ENCODE measurements at places on chromosomes 7 and 10.
A peak's percentile ranks its signal among the peaks of the same experiment; 100 is the strongest.

DNA sequence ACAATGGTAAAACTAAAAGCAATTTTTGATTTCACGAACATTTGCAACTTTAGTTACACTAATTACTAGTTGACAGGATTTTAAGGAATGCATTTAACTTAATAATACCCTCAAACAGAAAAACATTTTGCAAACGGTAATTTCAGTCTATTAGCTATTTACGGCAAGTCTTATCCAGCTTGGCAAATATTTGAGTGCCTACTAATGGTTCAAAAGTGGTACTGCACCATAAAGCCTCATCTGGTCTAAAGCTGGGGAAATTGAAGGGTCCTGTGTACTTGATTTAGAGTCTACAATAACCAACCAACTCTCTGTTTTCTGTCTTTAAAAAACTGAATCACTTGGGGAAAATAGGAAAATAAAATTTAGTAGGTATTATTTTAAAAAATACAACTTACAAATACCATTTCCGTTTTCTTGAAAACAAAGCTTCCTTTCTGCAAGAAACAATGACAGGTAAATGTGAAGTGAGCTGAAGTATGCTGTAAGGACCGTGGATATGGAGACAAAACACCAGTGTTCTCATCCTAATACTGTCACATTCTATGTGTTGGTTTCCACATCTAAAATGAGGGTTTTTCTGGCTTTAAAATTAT is 142.3 kb downstream of the VPS50 start:
- DNase-seq = no peak

- DNase-seq = no peak
Measured at GRCh38 chr10:27893358-27893954, 105.4 kb downstream of the ODAD2 start.

DNA sequence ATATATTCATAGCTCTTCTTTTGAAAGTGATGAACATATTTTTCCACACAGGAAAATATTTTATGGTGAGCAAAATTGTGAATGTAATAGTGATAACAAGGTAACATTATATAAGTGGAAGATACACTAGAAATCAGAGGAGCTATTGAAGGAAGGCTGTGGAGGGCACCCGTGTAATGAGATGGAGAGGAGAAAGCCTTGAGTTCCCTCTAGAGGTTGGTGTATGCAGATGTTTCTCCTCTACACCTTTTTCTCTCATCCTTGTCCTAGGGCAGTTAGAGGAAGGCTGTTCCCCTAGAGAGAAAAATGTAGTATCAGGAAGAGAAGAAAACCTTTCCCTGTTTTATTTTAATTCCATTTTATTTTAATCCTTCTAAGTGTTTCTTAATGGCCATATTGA is 54.6 kb upstream of the NRG3 start:
- no peak for DNase-seq

GRCh38 chr7:70505886-70506285 is 626.1 kb upstream of the GALNT17 start:
- no peak for DNase-seq

GRCh38 chr7:38186593-38187314 is 8.7 kb downstream of the STARD3NL start:
- DNase-seq = no peak

DNA sequence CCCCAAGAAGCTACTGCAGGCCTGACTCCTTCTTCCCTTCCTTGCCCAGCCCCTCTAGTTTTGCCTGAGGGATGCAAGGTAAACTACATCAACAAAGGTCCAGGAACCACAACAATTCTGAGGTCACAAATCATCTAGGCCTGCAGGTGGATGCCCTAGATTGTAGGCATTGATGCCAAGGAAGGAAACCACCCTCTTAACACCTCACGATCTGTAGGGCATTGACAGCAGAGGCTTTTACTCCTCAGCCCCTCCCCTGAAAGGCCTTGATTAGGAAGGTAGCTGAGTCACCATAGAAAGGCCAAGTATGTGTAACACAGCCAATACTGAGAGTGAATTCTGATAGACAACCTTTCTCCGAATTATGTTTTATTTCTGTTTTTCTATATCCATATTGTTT is 46.7 kb upstream of the FAM3C start:
- DNase-seq = no peak

- no peak for DNase-seq
Measured at GRCh38 chr10:117262291-117262902, 21.5 kb downstream of the SLC18A2 start.

DNA sequence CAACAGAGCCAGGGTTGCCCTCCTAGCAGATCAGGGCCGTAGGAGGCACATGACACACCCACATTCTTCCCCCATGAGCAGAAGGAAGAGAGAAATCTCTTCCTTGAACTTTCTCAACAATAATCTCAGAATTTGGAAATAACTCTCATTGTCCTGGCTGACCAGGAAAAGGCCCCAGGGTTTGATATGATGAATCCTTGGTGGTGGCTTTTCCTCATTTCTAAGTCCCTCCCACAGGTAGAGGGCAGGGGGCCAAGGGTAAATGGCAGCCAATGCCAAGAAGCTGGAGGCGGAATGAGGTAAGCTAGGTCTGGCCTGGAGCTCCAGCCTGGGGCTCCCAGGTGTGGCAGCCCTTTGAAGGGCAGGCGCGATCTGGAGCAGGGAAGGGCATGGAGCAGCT is 67.8 kb downstream of the GRB10 start:
- DNase-seq = no peak

DNA sequence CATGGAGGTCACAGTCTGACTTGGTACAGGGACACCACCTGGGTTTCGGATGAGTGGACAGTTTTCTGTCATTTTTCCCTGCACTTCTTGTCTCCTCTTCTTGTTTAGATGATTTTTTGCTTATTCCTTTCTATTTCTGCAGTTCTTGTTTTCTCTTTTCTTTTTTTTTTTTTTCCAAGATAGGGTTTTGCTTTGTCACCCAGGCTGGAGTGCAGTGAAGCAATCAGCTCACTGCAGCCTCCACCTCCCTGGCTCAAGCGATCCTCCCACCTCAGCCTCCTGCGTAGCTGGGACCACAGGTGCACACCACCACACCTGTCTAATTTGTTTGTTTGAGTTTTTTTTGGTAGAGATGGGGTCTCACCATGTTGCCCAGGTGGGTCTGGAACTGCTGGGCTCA is 49.7 kb upstream of the RASGEF1A start:
- DNase-seq = no peak

- DNase-seq = no peak
Measured at GRCh38 chr10:64091897-64092296, 570.7 kb downstream of the REEP3 start.

DNA sequence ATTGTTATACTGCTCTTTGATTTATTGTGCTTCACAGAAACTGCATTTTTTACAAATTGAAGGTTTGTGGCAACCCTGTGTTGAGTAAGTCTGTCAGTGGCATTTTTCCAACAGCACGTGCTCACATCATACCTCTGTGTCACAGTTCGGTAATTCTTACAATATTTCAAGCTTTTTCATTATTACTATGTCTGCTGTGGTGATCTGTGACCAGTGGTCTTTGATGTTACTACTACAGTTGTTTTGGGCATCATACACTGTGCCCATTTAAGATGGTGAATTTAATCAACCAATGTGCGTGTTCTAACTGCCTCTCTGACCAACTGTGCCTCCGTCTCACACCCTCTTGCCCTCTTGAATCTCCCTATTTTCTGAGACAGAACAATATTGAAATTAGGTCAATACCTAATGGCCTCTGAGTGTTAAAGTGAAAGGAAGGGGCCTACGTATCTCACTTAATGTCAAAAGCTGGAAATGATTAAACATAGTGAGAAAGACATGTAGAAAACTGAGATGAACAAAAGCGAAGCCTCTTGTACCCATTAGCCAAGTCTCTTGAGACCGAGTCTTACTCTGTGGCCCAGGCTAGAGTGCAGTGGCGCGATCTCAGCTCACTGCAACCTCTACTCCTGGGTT is 20.2 kb upstream of the ASL start:
- no peak for DNase-seq

DNA sequence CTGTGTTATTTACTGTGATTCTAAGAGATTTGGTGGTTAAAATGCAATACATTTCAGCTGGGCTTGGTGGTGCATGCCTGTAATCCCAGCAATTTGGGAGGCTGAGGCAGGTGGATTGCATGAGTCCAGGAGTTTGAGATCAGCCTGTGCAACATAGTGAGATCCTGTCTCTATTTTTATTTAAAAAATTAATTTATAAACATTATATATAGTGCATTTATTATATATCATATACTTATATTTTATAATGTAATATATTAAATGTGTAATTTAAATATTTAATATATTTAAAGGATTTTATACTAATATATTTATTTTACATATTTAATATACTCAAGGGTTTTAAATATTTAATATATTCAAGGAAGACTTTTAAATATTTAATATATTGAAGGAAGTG is 402.8 kb upstream of the PCDH15 start:
- no peak for DNase-seq

GRCh38 chr7:87003872-87004798 is 55.3 kb downstream of the ELAPOR2 start:
- DNase-seq = no peak

DNA sequence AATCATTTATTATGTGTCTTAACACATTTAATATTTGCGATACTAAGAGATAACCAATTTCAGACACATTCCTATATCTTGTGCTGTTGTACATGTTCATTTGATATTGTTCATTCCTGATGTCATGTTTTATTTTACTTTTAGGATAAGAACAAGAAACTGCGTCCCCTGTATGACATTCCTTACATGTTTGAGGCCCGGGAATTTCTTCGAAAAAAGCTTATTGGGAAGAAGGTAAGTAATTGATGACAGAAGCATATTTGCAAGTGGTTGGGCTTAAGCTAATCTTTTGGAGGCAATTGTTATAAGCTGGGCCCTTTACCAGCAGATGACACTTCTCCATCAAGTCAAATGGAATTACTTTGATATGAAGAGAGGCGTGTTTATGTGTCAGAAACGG is 155.3 kb downstream of the SND1 start:
- no peak for DNase-seq

DNA sequence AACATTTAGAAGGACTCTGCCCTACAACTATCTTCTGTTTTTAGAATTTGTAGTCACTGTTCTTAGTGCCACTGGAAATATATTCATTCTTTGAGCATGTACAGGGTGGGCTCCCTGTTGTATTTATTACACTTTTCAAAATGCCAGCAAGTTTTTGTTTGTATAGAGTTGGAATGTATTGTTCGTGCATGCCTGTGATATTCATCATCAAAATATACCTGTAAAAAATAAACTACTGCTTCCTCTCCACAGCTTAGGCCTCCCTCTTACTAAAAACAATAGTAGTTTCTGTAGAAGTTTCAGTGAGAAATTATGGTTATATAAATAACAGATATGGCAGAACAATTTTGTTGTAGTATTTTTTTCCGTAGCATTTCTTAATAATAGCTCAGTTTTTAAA is 61.6 kb downstream of the NHLRC2 start:
- DNase-seq = no peak

- DNase-seq = no peak
Measured at GRCh38 chr10:83908506-83908905, 230.8 kb upstream of the GHITM start.

DNA sequence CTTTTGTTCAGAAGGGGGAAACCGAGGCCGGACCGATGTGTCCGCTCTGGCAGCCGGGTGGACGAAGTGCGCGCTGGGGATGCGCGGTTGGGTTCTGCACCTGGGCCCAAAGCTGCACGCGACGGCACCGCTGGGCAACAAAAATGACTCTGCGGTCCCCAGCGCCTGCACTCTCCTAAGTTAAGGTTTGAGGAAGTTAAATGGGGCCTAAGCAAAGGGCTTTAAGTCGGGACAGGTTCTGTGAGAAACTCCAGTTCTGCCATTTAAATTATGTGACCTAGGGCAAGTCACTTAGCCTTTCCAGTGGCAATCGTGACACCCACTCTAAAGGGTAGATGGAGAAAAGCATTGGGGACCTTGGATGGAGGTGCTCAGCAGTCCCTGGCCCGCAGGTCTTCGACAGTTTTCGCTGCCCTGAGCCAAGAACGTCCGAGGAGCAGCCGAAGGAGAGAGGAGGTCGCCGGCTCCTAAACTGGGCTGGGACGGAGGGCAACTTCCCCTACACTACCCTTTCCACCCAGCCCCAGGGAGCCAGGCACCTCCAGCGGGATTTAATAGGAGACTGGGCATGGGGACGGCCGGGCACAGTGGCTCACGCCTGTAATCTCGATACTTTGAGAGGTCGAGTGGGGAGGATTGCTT is 534 bp upstream of the ACBD5 start:
- DNase-seq = no peak

- DNase-seq = peak; percentile 37
Measured at GRCh38 chr7:97104719-97105238, 12.7 kb upstream of the SDHAF3 start.

- no peak for DNase-seq
Measured at GRCh38 chr10:104045151-104046089, 40.3 kb downstream of the COL17A1 start.

DNA sequence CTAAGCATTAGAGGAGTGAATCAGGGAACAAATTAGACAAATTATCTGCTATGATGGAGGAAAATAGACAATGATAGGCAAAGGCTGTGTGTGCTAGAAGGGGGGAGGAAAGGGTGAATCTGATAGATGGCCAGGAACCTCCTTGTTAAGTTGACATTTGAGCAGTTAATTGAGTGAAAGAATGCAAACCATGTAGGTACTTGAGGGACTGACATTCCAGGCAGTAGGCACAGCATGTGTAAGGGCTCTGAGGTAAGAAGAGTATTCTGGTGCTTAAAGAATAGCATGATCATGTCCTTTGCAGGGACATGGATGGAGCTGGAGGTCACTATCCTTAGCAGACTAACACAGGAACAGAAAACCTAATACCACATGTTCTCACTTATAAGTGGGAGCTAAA is 48.6 kb upstream of the TES start:
- no peak for DNase-seq

GRCh38 chr7:24549991-24550390 is 23.3 kb upstream of the PALS2 start:
- no peak for DNase-seq

DNA sequence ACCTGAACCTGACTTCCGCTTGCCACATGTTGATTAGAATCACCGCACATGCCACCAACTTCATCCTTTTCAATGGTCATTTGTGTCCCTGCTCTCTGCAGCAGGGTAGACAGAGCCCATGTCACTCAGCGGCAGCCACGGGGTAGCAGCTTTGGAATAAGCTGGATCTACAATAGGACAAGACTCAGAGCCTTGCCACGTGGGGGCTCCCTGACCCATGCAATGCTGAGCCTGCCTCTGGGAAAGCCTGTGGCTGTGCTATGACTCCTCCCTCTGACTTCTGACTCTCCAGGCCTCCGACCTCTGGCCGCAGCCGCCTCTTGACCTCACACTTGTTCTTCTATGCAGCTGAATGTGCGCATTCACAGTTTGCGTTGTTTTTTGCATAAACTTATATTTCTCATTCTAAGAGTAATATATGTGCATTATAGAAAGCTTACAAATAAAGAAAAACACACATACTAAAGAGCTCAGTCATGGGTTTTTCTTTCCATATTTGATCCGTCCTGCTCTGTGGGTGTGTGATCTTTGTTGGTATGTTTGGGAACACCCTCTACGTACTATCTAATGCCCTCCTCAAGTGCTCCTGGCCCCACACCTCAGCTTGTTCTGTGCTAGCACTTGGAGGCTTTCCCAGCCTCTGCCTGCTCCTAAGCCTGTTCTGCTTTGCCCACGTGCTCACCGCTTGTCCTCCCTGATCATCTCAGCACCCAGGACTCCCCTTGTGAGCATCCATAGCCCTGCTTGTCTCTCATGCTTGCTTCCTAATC is 198.0 kb upstream of the MKI67 start:
- no peak for DNase-seq

All from activated T-helper 1 cell treated with anti-CD3 and anti-CD28 coated beads, Interleukin-2, amount 50 U/mL, for 16 hours (primary cell).